Large intestine (tissue), 12 donors: ENCODE measurements at places on chromosomes 6 and 20. TPM values are rescaled to one million over a fixed set of nuclear protein-coding genes. Genes with fewer than 3 reads are reported as not detected.

- H3K27ac ChIP-seq: no peak overlapping the region
- peak; percentile 6 for DNase-seq
- H3K4me1 ChIP-seq: no peaks in the 10 kb centered on the region
- H3K36me3 ChIP-seq: no peaks in the 10 kb centered on the region
- no peak overlapping the region for H3K4me3 ChIP-seq
Observed at GRCh38 chr6:6494677-6495076, 93.8 kb upstream of the LY86 start.

GRCh38 chr6:155091756-155092155 is 96.6 kb downstream of the TIAM2 start:
- H3K4me1 ChIP-seq: no peaks in the 10 kb centered on the region
- H3K4me3 ChIP-seq: no peak overlapping the region
- no peaks in the 10 kb centered on the region for H3K27me3 ChIP-seq
- no peak overlapping the region for H3K27ac ChIP-seq
- H3K36me3 ChIP-seq: peaks cover 16% of the 10 kb centered on the region

DNA sequence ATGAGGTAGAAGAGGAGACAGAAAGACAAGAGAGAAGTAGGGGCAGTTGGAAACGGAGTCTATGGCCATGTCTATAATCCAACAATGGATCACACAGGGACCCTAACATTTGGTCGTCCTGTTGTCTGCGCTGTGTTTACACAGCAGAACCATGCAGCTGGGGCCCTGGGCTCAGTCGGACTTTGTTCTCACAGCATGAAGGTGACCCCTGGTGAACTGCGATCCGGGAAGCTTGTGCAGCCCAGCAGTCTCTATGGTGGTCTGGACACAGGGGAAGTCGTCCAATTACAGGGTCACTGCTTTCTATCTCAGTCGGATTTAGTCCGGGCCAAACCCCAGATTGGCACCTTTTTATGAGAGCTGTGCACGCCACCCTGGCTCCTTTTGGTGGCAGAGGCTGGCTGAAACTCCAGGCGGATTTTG is 153.6 kb downstream of the FOXA2 start:
- DNase-seq: no peak
- peaks cover 8% of the 10 kb centered on the region for H3K4me1 ChIP-seq
- H3K36me3 ChIP-seq: no peaks in the 10 kb centered on the region
- no peak overlapping the region for H3K4me3 ChIP-seq
- no peak overlapping the region for H3K27ac ChIP-seq

DNA sequence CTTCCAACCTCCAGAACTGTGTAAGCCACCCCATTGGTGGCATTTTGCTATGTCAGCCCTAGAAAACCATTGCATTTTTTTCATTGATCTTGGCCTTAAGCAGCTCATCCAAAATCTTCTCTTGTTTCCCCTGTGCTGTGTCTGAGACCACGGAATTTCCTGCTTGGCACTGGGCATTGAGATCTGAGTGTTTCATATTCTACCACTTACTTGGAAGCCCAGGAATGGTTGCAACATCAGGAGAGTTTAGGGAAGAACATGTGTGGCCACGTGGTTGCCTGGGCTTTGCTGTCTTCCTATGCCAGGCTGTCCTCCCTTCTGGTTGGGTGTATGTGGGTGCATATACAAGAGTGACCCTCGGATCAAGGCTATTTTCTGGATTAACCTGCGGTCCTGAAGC is 139.3 kb upstream of the PMEPA1 start:
- peaks cover 8% of the 10 kb centered on the region for H3K27me3 ChIP-seq
- no peaks in the 10 kb centered on the region for H3K4me1 ChIP-seq
- H3K27ac ChIP-seq: no peak overlapping the region
- no peak for DNase-seq
- no peak overlapping the region for H3K4me3 ChIP-seq
- no peaks in the 10 kb centered on the region for H3K36me3 ChIP-seq

DNA sequence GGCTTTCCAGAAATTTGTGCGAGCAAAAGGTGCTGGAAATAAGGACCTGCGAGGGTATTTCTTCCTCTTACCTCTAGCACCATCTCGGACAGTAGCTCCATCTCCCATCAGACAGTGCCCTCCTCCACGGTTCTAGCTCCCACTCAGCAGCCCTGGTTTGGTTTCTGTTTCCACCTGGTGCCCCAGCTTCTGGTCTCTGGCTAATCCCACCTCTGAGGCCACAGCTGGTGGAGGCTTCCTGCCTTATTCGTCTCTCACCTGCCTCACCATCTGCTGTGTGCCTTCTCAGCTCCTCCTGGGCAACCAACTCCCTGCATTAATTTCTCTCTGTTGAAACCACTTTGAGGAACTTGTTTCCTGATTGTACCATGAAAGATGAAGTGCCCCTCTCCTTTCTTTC is 162.4 kb upstream of the CDYL start:
- no peaks in the 10 kb centered on the region for H3K36me3 ChIP-seq
- no peaks in the 10 kb centered on the region for H3K4me1 ChIP-seq
- no peaks in the 10 kb centered on the region for H3K27me3 ChIP-seq
- DNase-seq: no peak
- no peak overlapping the region for H3K4me3 ChIP-seq

DNA sequence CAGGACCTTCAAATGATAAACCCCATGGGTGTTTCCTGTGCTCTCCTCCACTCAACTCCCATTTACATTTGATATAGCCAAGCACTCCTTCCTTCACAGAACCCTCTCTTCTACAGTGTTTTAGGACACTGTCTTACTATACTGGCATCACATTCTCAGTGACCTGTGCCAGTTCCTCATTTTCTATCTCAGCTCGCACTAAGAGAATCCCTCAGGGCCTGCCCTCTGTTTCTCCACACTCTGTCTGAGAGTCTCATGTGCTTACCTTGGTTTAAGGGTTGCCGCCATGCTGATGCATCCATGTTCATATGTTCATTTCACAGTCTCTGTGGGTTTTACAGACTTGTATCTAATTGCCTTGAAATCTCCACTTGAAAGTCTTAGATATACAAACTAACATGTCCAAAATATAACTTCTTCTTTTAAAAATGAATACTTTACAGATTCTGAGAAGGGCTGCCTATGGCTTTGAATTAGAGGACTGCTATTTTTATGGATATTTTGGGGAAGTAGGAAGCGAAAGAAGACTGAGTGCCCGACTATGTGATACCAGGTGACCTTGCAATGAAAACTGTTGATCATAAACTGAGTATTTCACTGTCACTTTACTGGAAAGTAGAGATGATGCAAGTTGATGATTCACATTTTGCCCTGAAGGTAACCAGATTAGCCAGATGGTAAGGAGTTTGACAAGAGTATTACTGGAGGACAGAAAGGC is 153.1 kb upstream of the SIM1 start:
- DNase-seq: no peak
- H3K4me1 ChIP-seq: no peaks in the 10 kb centered on the region
- no peaks in the 10 kb centered on the region for H3K27me3 ChIP-seq
- H3K4me3 ChIP-seq: no peak overlapping the region
- H3K36me3 ChIP-seq: peaks cover 11% of the 10 kb centered on the region

QKI gene
- polyA plus RNA-seq: 30.2 TPM

PKHD1 gene
- polyA plus RNA-seq: 0.36 TPM

GRCh38 chr20:60921022-60921622 is 330.9 kb upstream of the CDH4 start:
- DNase-seq: no peak
- no peak overlapping the region for H3K27ac ChIP-seq
- H3K4me3 ChIP-seq: no peak overlapping the region
- no peaks in the 10 kb centered on the region for H3K36me3 ChIP-seq

EYA2 gene
- polyA plus RNA-seq: 0.72 TPM

DNA sequence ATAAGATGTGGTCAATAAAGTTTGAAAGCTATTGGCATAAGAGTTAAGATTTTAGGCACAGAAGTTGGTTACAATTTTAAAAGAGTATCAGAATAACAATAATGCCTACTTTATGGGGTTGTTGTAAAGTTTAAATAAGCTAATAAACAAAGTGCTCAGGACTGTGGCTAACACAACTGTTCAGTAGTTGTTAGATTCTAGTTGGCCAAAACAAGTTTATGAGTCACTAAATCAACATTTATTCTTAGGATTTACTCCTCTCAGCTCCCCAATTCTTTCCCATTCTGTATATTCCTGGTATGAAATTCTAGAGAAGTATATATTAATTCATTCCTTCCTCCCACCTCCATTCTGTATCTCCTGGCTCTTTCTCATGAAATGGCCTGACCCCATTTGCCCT is 14.5 kb downstream of the RMND1 start:
- DNase-seq: no peak
- no peak overlapping the region for H3K4me3 ChIP-seq
- H3K4me1 ChIP-seq: peaks cover 29% of the 10 kb centered on the region
- peaks cover 17% of the 10 kb centered on the region for H3K36me3 ChIP-seq
- peak overlapping the region; percentile 78 for H3K27ac ChIP-seq
- H3K27me3 ChIP-seq: no peaks in the 10 kb centered on the region

DNA sequence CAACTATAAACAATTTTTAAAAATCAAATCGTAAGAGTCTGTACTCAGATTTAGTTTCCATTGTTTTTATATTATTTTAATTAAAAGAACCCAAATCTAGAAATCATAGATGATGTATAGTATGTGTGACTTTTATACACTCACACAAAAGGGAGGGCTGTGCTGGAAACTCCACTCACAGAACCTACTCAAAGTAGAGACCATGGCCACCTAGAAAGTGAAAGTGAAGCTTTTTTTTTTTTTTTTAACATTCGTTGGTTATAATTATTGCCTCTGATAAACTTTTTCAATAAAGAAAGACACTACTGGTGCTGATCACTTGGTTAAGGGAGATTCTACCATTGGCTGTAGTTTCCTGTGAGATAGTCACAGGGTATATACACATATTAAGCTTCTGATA is 37.9 kb upstream of the PRL start:
- H3K27me3 ChIP-seq: no peaks in the 10 kb centered on the region
- no peak for DNase-seq
- no peak overlapping the region for H3K4me3 ChIP-seq
- H3K4me1 ChIP-seq: no peaks in the 10 kb centered on the region
- H3K36me3 ChIP-seq: no peaks in the 10 kb centered on the region
- H3K27ac ChIP-seq: no peak overlapping the region

PAK5 gene
- polyA plus RNA-seq: 1.6 TPM

MYCT1 gene
- polyA plus RNA-seq: 8.5 TPM

DNA sequence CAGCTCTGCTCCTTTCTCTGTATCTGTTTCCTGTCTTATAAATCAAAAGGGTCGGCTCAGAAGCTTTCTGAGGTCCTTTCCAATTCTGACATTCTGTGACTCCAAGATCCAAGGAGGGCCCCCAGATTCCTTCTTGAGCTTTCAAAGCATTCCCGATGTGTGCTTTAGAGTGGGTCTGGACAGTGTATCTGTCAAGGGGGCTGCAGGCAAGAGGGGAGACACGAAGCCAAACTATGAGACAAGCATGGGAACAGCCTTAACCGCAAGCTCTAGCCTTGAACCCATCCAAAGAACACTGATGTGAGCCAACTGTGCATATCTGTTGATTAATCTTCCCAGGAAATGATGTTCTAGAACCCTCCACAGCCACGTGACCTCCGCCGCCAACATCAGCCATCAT is 73.8 kb downstream of the TSHZ2 start:
- DNase-seq: no peak
- no peaks in the 10 kb centered on the region for H3K4me1 ChIP-seq
- no peaks in the 10 kb centered on the region for H3K36me3 ChIP-seq
- H3K4me3 ChIP-seq: no peak overlapping the region

- H3K4me1 ChIP-seq: peaks cover 10% of the 10 kb centered on the region
- H3K27ac ChIP-seq: no peak overlapping the region
- H3K27me3 ChIP-seq: no peaks in the 10 kb centered on the region
- DNase-seq: no peak
- H3K4me3 ChIP-seq: no peak overlapping the region
Observed at GRCh38 chr6:157126183-157127098, 196.9 kb downstream of the TMEM242 start.

DNA sequence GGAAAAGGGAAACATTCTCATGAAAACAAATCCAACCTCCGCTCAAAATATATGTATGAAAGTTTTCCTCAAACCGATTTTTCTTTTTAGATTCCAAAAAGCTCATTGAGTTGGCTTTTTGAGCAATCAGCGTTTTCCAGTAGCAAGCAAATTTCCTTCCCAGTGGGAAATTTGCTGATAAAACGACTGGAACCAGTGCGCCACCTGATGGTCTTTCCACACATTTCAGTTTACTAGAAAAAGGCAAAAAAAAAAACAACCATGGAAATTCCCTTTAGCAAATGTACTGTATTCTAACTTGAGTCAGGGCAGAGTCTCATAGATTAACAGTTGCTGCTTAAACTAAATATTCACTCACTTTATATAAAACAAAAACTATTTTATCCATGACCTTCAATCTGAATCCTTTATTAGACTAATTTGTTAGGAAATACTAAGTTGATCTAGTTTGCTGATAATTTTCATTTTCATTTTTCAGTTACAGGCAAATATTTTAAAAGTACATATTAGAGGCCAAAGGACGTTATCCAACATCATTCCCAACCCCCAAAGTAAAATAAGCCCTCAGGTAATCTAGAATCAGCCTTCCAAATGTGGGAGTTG is 271.5 kb downstream of the FOXA2 start:
- peak; percentile 27 for DNase-seq
- no peak overlapping the region for H3K27ac ChIP-seq
- no peak overlapping the region for H3K4me3 ChIP-seq
- no peaks in the 10 kb centered on the region for H3K4me1 ChIP-seq
- no peaks in the 10 kb centered on the region for H3K36me3 ChIP-seq

GRCh38 chr20:38224531-38224930 is 36.0 kb downstream of the KIAA1755 start:
- H3K4me3 ChIP-seq: no peak overlapping the region
- H3K27me3 ChIP-seq: no peaks in the 10 kb centered on the region
- H3K4me1 ChIP-seq: no peaks in the 10 kb centered on the region

DNA sequence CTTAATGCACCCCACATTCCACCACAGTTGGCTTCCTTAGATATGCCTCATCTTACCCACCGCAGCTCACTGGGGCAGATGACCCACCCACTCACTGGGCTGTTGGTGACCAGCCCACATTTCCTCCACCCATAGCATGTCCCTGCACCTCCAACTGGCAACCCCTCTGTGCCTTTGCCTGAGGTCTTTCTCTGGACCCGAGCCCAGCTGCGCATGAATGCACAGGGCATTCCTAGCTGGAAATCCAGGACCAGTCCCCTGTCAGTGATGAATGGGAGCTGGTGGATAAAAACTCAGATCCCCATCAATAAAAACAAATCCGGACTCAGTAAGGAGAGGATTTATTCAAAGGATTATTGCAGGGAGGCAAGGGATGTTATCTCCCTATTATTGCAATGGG is 75.0 kb downstream of the ISM1 start:
- H3K27ac ChIP-seq: no peak overlapping the region
- no peak for DNase-seq
- peaks cover 26% of the 10 kb centered on the region for H3K4me1 ChIP-seq
- no peak overlapping the region for H3K4me3 ChIP-seq

GRCh38 chr6:149130508-149130907 is 187.0 kb upstream of the TAB2 start:
- no peaks in the 10 kb centered on the region for H3K36me3 ChIP-seq
- H3K4me1 ChIP-seq: no peaks in the 10 kb centered on the region
- H3K27ac ChIP-seq: no peak overlapping the region
- no peak for DNase-seq
- H3K27me3 ChIP-seq: no peaks in the 10 kb centered on the region
